ENCODE measurements at places on chromosomes 6 and 20.

GRCh38 chr20:63961664-63962425 is 5.6 kb upstream of the UCKL1 start:
- DNase-seq = no peak

GRCh38 chr6:161076181-161076677 is 84.7 kb downstream of the MAP3K4 start:
- no peak for DNase-seq

- peak; percentile 37 for DNase-seq
Observed at GRCh38 chr20:40810332-40811000, 121.4 kb upstream of the MAFB start.

GRCh38 chr6:154617175-154617574 is 106.7 kb upstream of the CNKSR3 start:
- no peak for DNase-seq

DNA sequence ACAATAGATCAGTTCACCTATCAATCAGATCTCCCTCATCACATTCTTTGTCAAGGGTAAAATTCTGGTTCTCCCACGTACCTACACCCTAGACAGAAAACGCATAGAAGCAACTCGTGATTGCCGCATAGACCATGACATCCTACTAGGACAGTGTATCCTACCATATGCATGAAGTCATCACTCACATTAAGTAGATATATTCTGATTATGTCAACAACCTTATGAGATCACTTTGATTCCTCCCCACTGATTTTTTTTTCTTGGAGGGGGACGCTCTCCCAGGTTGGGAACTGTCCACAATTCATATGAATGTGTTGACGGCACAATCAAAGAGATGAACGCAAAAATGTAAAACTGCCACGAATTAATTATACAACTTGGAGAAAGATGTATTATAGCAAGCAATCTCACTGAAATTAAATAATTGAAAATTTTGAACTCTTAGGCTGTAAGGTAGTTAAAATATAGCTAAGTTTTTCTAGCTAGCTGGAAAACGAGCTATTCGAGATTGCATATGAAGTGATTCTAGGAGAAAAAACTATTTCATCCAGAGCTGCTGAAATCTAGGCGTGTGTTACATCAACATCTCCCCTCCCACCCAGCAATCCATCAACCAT is 82.5 kb upstream of the CCDC28A start:
- no peak for DNase-seq
